Mammary epithelial cell (primary cell): ENCODE measurements at places on chromosomes 16 and 17. TPM values are rescaled to one million over a fixed set of nuclear protein-coding genes. Genes with fewer than 3 reads are reported as not detected.

GRCh38 chr16:23258919-23259237, 43.2 kb upstream of the SCNN1B start:
- peak; percentile 61 for DNase-seq

DNA sequence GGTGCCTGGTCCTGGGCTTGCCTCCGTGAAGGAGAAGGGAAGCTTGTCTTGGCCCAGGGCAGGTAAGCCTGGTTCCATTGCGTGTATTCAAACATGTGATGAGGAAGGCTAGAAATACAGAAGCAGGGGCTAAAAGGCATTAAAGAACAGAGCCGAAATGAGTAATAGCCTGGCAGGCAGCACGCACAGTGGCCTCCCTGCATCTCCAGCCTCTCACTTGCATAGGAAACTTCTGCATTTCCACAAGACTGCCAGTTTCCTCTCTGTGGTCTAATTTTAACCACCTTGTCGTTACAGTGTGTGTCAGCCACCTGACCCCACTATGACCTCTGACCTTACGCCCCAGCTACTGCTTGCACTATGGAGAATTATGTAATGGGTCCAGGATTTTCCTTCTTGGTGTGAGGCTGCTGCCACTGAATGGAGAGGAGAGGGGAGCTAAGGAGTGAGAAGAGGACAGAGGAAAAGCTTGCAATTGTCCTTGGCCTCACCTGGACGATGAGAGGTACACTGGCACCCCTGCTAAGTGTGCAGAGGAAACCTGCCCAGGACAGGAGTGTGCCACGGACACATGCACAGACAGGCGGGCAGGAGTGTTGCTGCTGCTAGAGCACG, 32.8 kb downstream of the HIC1 start:
- no peak for DNase-seq

GRCh38 chr17:76005263-76006149, 4.9 kb downstream of the CDK3 start:
- peak; percentile 62 for DNase-seq

- DNase-seq = no peak
Observed at GRCh38 chr17:74812109-74813009, 36.2 kb upstream of the NAT9 start.

The OR1F1 gene
- 0.35 TPM in 1 of 2 replicates, not detected in the other for total RNA-seq

DNA sequence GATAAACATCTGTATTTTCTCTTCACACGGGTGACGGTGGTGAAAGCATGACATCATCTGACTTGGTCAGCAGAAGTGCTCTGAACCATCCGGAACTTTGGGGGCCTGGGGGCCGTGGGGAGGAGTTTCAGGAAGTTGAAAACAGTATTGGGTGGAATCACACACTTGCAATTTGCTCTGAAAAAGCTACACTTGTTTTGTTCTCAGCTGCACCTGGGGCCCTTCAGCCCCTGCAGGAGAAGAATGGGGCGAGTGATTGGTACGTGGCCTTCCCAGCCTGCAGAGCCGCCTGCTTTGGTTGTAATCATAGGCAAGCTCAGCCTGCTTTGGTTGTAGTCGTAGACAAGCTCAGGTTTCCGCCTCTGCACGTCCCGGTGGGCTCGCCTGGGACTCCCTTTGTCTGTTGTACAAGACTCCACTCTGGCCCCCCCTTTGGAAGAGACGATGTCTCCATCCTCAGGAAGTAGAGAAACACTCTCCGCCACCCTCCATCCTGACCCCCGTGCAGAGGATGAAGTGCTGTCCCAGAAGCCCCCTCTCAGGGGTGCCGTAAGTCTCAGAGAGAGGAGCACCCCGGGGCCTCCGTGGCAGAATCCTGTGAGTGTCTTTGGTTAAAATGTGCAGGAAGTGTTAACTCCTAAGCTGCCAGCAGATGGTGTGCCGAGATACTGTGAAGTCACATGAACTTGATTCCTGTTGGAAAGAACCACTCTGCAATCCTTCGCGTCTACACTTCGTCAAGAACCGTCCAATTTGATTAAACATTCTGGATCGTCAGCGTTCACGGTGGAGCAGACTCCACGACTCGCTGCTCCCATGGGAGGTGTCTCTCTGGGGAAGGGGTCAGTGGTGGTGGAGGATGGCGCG, 5.4 kb downstream of the BANP start:
- DNase-seq = no peak

GRCh38 chr16:28193530-28194423, 18.0 kb downstream of the XPO6 start:
- peak; percentile 50 for DNase-seq

DNA sequence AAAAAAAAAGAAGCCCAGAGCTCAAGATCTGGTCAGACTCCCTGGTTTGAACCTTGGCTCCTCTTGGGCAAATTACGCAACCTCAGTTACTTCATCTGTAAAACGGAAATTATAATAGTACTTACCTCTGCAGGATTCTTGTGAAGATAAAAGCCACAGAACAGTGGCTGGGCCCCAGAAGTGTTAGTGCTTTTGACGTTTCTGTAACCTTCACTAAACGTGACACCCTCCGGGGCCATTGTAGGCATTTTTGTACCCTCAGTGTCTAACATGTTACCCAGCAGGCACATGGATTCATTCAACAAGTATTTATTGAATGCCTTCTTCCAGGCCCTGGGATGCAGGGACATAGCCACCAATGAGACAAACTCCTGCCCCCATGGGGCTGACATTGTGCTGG, 58.0 kb downstream of the PITPNC1 start:
- no peak for DNase-seq

DNA sequence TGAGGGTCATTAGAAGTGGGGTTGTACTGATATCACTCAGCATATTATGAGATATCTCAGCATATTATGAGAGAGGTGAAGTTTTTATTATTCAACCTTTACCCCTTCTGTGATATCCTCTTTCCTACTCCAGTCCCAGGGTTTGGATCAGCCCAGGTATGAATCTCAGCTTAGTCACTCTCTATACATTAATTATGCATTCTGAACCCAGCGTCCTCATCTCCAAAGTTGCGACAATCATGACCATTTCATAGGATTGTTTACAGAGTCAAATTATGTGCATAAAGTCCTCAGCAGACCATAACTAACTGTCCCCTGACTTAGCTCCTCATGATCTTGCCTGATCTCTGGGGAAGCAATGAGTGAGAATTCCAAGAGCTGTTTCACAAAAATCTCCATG, 20.5 kb upstream of the BLMH start:
- DNase-seq = no peak

The CX3CL1 gene
- total RNA-seq = 11.2 TPM

The TOP2A gene
- total RNA-seq = 48.7 and 93.3 TPM in 2 replicates

DNA sequence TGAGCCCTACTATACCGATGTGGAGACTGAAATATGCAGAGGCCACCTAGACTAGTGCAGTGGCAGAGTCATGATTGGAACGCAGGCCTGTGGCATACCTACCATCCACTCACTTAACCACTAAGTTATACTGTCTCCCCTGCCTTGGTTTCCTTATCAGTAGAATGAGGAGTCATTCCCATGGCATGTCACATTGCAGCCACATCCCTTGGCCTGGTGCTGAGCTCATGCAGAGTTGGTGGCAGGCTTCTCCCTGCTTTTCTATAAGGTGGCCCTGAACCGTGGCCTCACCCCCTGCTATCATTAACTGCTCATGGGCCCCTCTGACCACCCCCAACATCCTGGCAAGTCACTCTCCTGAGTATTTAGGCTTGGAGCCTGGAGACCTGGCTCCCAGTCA, 212.5 kb downstream of the KATNIP start:
- DNase-seq = no peak

- peak; percentile 36 for DNase-seq
Observed at GRCh38 chr17:17063546-17064122, 21.4 kb downstream of the MPRIP start.

DNA sequence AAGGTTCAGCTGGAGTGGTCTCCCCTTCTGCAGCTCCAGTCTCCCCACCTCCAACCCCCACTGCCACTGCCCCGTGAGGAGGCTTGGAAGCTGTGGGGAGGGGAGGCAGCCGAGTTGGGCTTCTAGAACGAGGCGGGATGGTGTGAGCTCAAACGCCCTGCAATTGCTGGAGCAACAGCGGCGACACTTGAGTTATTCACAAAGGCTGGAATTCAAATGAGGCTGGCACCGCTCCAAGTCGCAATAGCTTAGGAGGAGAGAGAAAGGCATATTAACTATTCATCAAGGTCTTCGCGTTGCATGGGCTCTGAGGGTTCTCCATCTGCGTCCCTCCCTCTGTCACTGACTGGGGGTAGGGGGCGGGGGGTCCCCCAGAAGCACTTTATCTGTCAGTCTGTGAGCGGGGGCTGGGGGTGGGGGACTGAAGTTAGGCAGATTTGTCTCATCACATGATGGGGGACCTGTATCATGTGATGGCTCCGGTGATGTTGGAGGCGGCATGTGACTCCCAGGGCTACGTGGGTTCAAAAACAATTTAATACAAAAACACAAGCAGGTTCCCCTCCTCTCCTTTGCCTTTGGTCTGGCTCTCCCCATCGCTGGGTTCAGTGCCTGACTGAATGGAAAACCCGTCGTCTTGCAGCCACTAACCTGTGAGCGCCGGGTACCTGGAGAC, 70.5 kb downstream of the RBBP6 start:
- DNase-seq = peak; percentile 36

The MPV17L gene
- 7.8 TPM for total RNA-seq

GRCh38 chr16:15822957-15823356, 33.9 kb downstream of the MYH11 start:
- DNase-seq = no peak

The AHSP gene
- not detected in 2 replicates for total RNA-seq
